ENCODE measurements at places on chromosomes 7 and 10. TPM values are rescaled to one million over a fixed set of nuclear protein-coding genes. Genes with fewer than 3 reads are reported as not detected.

- no peak for DNase-seq
Observed at GRCh38 chr7:121954803-121955202, 81.8 kb downstream of the PTPRZ1 start.

GRCh38 chr10:93245147-93245546, 171.5 kb downstream of the CYP26A1 start:
- DNase-seq, result no peak

DNA sequence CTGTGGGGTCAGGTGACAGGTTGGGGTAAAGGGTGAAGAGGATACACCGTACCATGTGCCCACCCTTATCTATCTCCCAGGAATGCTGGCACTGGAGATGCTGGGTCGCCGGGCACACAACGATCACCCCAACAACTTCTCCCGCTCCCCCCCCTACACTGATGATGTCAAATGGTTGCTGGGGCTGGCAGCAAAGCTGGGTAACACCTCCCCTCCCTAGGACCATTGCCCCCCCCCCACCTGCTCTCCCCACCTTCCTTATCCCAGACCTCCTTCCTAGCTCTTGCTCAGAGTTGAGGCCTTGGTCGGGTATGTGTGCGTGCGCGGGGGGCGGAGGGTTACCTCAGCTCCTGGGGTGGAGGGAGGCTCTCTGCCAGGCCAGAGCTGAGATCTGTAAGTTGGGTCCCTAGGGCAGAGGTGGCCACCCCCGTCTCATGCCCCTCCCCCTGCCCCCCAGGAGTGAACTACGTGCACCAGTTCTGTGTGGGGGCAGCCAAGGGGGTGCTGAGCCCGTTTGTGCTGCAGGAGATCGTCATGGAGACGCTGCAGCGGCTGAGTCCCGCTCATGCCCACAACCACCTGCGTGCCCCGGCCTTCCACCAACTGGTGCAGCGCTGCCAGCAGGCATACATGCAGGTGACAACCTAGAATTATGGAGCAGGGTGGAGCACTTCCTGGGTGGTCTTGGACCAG, 10.7 kb downstream of the NDST2 start:
- peak; percentile 66 for DNase-seq

- no peak for DNase-seq
Observed at GRCh38 chr10:67678335-67678974, 17.5 kb downstream of the CTNNA3 start.

DNA sequence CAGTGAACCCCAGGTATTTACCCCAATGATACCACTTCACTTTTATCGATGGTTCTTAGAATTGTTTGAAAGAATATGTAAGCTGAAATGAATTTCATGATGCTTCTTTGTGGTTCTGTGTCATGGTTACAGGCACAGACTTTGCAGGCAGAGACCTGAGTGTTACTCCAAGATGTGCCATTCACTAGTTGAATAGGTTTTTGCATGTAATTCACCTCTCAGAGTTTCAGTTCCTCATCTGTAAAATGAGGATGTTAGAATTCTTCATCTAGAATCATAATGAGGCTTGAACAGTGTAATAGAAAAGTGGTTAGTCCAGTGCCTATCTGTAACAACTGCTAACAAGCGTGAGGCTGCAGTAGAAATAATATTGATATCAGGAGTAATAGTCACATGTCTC, 54.6 kb downstream of the VSTM2A start:
- DNase-seq, result no peak

DNA sequence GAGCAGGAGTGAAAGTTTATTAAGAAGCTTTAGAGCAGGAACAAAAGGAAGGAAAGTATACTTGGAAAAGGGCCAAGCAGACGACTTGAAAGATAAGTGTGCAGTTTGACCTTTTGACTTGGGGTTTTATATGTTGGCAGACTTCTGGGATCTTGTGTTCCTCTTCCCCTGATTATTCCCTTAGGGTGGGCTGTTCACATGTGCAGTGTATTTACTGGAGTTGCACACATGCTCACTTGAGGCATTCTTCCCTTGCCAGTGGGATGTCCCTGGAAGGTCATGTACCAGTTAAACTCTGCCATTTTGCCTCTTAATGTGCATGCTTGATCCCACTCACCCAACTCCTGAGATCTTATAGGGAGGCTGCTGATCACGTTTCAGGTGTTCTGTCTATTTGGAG, 23.4 kb upstream of the ARHGAP12 start:
- no peak for DNase-seq

DNA sequence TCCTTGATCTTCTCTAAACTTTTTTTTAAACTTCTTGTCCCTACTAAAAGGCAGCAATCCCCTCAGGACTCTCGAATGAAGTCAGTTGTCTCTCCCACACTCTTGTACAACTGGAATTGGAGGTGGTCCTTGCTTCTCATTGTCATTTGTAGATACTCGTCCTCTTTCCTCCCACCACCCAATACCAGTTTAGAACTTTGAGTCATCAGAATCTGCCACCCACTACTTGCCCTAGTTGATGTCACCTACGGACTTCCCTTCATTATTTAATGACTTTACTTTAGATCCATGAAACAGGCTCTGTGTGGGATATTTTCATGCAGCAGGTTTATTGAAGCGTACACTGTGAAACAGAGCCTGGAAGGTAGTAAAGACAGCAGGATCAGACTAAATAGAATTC, 28.6 kb upstream of the LHFPL3 start:
- DNase-seq, result no peak

- DNase-seq, result no peak
Observed at GRCh38 chr7:44162785-44163395, 21.8 kb upstream of the MYL7 start.

GRCh38 chr7:44473295-44473694, 17.2 kb downstream of the NUDCD3 start:
- DNase-seq, result no peak

DNA sequence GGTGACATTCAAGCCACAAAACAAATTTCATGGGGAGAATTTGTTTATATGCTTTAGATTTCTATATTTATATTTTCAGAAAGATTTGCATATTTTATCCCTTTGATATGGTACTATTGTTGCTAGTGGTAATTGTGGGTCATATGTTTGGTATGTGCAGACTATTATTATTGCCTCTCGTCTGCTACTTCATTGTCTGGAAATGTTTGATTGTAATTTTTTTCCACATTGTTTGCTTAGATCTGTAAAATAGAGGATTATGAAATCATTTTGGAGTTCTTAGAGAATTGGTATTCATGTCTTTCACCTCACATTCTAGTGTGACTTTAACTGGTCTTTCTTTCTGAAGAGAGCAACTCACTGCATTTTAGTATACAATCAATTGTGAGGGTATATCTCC, 44.7 kb downstream of the MYO3A start:
- no peak for DNase-seq

GRCh38 chr7:49812534-49812933, 39.1 kb downstream of the VWC2 start:
- no peak for DNase-seq

GRCh38 chr10:98236862-98237261, 31.1 kb downstream of the LOXL4 start:
- DNase-seq, result no peak

GRCh38 chr10:97494863-97495506, 3.2 kb downstream of the MMS19 start:
- no peak for DNase-seq

GRCh38 chr10:76695069-76695468, 942.5 kb downstream of the KCNMA1 start:
- no peak for DNase-seq

DNA sequence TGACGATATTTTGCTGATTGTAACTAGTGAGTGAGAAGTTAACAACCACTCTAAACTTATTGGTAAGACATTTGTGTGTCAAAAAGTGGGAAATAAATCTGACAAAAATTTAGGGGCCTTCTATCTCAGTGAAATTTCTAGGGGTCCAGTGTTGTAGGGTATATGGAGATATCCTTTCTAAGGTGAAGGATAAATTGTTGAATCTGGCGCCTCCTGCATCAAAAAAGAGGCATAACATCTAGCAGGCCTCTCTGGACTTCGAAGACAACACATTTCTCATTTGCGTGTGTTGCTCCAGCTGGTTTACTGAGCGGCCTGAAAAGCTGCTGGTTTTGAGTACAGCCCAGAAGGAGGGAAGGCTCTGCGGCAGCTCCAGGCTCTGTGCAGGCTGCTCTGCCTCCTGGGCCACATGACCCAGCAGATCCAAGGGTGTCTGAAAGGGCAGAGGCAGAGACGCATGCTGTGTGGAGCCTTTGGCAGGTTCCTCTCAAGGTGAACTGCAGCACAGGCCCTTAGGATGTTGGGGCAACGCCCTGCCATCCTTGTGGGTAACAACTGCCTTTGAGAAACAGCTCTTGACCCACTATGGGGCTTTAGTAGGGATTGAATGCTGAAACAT, 72.4 kb downstream of the LMBR1 start:
- no peak for DNase-seq

- no peak for DNase-seq
Observed at GRCh38 chr10:45058992-45059561, 58.4 kb downstream of the ZNF22 start.

- peak; percentile 74 for DNase-seq
Observed at GRCh38 chr10:124367936-124368335, 50.8 kb downstream of the OAT start.

DNA sequence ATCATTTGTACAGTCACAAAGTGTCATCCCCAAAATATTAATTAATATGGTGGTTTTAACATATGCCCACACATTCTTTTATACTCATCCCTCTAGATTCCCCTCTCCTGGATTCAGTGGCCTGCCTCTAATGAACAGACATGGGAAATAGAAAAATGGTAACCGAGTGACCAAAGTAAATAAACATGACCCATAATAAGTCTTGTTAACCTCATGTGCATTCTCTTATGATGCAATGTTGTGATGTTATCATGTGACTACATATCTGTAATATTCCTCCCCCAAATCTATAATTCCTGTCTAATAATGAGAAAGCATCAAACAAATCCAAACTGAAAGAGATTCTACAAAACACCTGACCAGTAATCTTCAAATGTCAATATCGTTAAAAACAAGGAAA, 164.5 kb upstream of the PRSS1 start:
- DNase-seq, result no peak

DNA sequence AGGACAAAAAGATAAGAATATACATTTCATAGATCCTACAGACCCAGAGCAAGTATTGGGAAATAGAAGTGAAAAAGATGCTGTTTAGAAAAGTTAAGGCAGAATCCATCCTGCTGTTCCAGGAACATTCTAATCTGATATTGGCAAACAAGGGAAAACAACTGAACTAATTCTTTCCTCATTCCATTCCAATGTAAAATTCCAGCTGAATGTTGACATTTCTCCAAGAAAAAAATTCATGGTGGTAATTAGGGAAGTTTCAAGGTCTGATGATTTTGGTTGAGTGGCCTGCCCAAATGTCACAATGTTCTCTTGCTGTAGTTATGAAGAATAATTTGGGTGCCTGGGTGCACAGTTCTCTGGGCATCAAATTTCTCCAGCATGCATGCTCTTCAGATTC, 15.2 kb downstream of the PIP start:
- no peak for DNase-seq

GRCh38 chr10:114613237-114613979, 44.7 kb downstream of the ABLIM1 start:
- no peak for DNase-seq

GRCh38 chr7:123023126-123023525, 27.6 kb upstream of the TAS2R16 start:
- no peak for DNase-seq

DNA sequence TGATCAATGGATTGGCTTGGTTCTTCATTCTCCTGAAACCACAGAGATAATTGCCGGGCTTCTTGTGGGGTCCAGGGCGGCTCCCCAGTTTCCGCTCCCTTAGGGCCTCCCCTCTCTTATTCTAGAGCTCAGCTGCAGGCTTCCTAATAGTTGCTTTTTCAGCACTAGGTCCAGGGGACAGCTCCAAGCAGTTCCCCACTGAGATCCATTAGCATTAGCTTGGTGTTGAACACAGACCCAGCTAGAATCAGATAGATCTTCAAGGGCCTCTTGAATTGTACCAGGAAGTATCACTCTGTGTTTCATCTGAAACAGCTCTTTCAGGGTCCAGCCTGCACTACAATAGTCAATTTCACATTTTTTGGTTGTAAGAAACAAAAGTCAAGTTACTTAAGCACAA, 238.7 kb downstream of the SEC23IP start:
- DNase-seq, result no peak

- DNase-seq, result no peak
Observed at GRCh38 chr7:30012757-30013156, 13.7 kb downstream of the FKBP14 start.

DNA sequence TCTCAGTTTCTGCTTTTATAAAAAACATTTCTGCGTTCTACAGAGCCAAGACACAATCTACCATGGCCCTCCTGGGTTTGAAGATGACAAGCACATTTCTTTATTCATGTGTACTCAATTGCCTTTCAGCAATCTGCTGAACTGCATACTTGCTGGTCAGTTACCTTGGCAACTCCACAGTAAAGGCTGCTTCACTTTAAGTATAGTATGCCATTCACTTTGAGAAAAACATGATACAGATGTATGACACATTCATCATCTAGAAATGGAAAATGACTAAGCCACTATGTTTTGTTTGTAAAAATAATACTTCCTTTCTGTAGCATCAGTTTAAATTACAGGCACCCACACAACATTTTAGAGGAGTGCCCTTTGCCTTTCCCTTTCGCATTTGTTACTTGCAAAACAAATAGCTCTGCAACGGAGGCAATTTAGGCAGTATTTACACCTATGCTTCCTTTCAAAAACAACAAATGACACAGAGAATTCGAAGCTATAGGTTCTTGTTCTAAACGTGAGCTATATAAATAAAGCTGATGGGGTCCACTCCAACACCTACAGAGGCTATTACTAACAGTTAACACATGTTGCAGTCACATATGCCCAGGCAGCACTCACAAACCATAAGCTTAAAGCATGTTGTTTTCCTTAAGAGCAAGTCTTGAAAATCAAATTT, 23.5 kb downstream of the SGCE start:
- DNase-seq, result no peak

DNA sequence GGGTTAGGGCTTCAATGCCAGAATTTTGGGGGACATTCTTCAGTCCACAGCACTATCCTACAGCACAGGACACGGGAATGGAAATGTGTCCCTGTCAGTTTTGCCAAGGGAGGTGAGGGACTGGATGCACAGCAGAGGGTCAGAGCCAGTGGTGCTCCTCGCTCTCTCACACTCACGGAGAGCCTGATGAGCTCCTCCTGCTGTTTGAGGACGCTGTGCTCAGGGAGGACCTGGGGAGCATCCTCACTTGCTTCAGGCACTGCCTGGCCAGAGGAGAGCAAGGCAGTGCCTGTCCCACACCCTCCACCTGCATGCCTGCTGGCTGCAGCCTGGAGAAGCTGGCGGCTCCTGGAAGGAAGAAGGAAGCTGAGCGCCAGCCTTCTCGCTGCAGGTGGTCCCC, 58.6 kb downstream of the RAMP3 start:
- no peak for DNase-seq

The IDI2 gene
- not detected for total RNA-seq

The PLEKHS1 gene
- not detected for total RNA-seq

The NRG3 gene
- 0.93 TPM for total RNA-seq

The KCND2 gene
- total RNA-seq, result 7.0 TPM

The HECW1 gene
- 0.24 TPM for total RNA-seq

The TMEM273 gene
- total RNA-seq, result 26.1 TPM

The TYW1 gene
- 11.5 TPM for total RNA-seq

The GSTO2 gene
- 1.9 TPM for total RNA-seq

The EIF3B gene
- 90.1 TPM for total RNA-seq

The SPDYE16 gene
- 0.28 TPM for total RNA-seq
